RPMI8226 (cell line): ENCODE measurements at places on chromosomes 12 and 14.

DNA sequence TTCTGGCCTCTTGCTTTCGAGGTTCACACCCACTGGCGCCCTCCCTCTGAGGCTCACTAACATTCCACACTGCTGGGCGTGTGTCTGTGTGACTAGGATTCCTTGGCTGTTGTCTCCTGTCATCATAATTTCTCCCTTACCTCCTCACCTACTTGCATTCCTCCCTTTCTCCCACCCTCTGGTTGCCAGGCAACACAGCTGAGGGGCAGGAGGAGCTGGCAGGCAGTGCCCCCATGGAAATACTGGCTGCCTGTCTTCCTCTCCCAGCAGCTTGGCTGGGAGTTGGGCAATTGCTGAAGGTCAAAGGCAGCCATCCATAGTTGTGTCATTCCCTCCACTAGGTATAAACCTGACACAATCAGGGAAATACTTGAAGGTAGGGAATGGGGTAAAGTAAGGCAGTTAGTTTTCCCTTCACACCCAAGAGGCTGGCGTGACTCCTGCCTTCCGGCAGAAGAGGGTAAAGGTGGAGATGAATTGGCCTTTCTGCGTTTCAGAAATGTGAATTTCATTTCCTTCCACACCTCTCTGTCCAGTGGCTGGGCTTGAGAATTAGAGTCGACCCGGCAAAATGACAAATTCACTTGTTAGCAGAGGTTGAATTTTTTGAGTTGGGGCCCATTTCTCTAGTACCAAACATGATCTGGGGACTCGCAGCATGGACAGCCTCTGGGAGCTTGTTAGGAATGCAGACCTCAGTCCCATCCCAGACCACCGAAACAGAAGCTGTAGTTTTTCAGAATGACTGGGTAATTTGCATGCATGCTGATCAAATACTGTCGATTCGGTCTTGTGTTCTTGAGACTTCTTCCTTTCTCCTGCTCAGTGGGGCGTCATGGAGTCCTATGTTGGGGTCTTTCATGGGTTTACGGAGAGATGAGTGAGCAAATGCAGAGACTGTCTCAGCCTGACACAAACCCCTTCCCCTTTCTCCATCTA is 24.3 kb upstream of the EMP1 start:
- no peak for DNase-seq

DNA sequence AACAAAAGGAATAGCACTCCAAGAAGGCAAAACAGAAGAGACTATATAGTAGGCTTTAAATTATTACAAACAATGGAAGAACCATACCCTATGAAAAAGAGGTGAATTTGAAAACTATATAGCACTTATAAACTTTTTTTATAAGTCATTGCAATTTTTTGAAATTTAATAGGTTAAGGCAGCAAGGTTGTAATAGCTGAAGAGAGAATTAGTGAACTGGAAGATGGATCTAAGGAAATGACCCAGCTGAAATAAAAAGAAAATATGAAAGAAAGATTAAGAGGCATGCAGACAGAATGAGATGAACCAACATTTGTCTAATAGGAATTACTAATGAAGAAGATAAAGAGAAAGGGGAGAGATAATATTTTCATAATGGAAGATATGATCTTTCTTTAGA is 9.8 kb downstream of the TESC start:
- no peak for DNase-seq

- no peak for DNase-seq
Observed at GRCh38 chr14:68884031-68885030, 91.5 kb upstream of the ZFP36L1 start.

DNA sequence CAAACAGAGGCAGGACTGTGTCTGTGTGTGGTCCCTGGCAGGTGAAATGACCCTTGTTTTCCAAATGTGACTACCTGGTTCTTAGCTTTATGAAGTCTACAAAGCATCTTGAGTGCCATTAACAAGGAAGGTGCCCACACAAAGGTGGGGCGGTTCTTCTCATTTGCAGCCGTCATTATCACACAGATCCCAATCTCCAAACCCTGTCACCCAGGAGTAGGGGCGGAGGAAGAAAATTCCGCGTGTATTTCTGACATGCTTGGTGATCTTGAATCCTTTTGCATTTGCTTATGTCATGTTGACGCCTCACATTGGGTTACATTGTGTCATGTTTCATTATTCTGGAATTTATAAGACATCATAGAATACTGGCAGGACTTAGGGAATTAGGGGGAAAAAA is 277.3 kb downstream of the VRK1 start:
- no peak for DNase-seq

- DNase-seq, result peak; percentile 88
Observed at GRCh38 chr12:67456431-67456901, 187.3 kb downstream of the CAND1 start.

DNA sequence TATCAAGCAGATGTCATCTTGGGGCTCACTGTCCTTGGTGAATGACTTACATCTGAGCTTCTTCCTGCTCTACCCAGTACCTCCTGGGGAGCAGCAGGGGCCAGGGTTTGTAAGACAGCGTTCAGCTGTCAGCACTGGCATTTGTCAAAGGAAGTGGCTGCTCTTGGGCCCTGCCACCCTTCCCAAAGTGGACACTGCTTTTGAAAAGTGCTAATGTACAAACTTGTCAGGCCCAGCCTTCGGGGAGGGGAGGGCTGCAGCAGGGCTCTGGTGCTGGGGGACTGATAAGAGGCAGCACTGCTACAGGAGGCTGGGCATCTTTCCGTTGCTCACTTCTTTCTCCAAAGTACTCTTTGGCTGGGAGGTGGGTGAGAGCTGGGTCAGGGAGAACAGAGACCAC is 59.8 kb upstream of the RBM19 start:
- DNase-seq, result no peak

DNA sequence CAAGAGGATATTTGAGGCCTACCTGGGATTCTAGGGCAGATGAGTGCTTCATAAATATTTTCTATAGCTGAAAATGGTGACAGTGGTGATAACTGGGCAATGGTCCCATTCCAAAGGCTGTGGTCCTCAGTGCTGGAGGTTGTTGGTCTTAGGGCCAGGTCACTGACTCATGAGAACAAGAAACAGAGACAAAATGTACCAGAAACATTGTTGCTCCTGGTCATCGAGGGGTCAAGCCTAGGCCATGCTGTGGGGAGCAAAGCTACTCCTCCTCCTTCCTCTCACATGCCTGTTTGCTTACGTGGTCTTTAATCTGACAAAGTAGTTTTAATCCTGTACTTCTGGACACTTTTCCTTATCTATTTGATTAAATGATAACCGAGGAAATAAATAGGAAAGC is 33.8 kb downstream of the ERG28 start:
- no peak for DNase-seq

DNA sequence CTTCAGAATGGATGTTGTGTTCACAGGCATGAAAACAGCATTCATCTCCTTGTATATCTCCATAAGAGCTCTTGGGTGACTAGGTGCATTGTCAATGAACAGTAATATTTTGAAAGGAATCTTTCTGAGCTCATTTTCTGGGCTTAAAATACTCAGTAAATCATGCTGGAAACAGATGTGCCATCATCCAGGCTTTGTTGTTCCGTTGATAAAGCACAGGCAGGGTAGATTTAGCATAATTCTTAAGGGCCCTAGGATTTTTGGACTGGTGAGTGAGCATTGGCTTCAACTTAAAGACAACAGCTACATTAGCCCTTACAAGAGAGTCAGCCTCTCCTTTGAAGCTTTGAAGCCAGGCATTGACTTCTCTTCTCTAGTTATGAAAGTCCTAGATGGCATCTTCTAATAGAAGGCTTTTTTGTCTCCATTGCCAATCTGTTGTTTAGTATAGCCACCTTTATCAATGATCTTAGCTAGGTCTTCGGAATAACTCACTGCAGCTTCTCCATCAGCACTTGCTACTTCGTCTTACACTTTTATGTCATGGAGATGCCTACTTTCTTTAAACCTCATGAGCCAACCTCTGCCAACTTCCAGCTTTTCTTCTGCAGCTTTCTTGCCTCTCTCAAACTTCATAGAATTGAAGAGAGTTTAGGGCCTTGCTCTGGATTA is 79.6 kb upstream of the PSMA6 start:
- DNase-seq, result no peak

- no peak for DNase-seq
Observed at GRCh38 chr12:122928404-122929147, 32.7 kb upstream of the VPS37B start.

DNA sequence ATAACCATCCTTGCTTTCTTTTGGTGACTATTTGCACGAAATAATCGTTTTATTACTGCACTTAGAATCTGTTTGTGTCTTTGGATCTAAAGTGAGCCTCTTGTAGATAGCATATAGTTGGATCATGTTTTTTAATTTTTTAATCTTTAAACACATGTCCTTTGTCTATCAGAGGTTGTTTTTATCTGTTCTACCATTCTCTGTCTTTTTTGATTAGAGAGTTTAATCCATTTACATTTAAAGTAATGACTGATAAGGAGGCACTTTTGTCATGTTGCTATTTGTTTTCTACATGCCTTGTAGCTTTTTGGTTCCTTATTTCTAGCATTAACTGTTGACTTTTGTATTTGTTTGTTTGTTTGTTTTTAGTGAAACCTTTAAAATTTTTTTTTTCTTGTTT is 506.2 kb upstream of the RGS6 start:
- DNase-seq, result no peak

GRCh38 chr14:105285174-105285573 is 15.6 kb downstream of the BRF1 start:
- DNase-seq, result no peak

GRCh38 chr12:124631681-124632256 is 64.4 kb upstream of the NCOR2 start:
- DNase-seq, result no peak

DNA sequence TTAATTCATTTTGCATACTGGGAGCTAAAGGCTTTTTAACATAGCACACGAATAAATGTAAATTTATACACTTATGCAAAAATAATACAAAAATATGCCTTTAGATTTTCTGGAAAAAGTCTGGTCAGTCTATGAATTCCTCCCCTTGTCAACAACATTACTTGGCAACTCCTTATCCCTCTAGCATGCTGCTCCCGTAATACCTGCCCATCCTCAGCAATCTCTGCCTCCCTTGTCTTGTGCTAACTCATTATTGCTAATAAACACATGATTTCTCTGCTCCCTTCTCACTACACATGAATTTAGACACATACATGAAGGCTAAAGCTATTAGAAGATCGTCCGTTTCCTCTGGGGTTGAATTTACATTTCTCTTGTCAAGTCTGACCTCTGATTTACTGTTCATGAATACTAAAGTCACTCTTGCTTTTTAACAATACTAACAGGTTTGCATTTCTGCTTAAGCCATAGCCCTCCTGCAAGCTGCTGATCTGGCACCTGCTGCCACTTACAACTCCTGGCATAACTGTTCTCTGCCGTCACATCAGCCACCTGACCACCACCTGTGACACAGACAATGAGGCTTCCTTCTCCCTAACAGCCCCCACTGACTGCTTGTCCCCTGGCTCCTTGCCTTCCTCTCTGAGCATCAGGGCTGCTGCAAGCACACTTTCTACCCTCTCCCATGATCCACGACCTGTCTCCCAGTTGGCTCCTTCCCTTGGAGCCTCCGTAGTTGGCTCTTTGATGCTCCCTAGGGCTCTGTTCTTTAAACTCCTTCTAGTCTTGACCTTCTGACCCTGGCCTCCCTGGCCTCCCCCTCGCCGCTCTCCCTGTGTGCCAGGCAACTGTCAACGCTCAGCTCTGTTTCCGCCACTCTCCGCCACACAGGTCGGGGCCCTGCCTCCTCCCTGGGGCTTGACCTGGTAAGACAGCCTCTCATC is 177.6 kb downstream of the CALM1 start:
- peak; percentile 78 for DNase-seq

GRCh38 chr14:37241198-37241597 is 43.5 kb downstream of the MIPOL1 start:
- DNase-seq, result no peak
